ENCODE measurements at places on chromosomes 4 and X.
A peak's percentile ranks its signal among the peaks of the same experiment; 100 is the strongest.

- DNase-seq = no peak
Observed at GRCh38 chr4:6890358-6890757, 19.3 kb upstream of the TBC1D14 start.

DNA sequence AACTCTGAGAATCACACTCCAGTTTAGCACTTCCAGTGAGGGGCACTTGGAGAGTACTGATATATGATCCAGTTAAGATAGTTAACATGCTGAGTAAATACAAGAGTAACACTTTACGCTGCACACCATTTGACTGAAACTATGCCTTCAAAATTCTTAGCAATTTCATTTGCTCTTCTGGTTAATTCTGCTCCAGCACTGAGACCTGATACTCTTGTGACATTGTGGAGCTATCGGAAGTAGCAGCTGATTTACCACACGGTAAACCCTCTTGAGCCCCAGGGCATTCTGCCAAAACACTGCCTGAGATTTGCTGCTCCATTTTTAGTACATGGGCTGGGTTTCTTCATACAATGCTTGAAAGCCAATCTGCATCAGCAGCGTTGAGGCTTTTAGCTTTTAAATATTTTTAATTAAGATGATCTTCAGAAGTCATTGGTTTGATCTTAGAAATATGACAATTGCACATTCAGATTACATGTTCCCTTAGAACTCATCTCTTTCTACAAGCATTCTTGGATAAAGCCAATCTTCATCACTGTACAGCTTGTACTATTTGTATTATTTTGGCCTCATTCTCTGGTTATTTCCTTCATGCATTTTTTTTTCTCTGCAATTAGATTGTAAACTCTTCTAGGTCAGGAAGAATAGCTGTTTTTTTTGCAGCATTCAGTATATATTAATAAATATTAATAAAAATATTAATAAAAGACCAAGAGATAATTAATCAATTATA lies 67.8 kb upstream of the ETNPPL start:
- peak; percentile 82 for DNase-seq

- DNase-seq = no peak
Observed at GRCh38 chr4:63937961-63938360, 471.3 kb downstream of the TECRL start.

DNA sequence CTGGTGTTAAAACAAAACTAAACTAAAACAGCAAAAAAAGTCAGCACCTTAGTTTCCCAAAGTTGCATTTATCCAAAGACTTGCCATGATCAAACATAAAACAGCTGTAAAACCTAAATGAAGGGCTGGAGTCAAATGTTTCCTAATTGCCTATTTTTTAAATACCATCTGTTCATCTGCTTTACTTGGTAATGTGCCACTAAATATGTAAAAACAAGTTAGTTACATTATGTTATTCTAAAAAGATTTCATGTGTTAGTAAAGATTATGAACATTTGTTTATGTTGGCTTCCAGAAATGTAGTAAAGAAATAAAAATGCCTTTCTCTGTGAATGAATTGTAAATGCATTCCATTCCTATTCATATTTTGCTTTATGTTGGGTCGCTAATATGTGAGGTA lies 977.8 kb downstream of the FSTL5 start:
- no peak for DNase-seq

DNA sequence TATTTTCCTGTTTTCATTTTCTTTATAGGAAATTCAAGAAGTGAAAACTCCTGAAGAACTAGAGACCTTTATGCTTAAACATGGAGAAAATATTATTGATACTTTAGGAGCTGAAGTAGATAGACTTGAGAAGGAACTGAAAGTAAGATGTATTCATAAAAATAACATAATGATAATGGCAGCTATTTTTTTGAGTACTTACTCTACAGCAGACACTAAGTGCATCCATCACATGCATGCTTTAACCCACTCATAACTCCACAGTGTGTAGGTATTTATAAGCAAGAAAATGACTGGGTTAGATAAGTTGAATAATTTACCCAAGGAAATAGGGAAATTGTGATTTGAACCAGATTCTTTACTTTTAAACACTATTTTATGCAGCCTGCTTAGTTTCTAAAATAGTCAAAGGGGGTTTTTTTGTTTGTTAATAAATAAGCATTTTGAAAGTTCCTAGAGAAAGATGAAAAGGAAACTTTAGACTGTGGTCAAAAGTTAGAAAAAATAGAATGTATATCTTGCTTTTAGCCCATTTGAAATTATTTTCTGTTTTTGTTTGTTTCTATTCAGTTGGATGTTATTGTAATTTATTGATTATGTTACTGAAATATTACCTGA lies 74.2 kb downstream of the BEND4 start:
- no peak for DNase-seq
